ENCODE measurements at places on chromosomes 7 and 10. TPM values are rescaled to one million over a fixed set of nuclear protein-coding genes. Genes with fewer than 3 reads are reported as not detected.

Gene OR2A1
- 0.19 TPM for total RNA-seq

Gene TMEM139
- total RNA-seq = 6.9 TPM

Gene LIPK
- total RNA-seq = not detected

DNA sequence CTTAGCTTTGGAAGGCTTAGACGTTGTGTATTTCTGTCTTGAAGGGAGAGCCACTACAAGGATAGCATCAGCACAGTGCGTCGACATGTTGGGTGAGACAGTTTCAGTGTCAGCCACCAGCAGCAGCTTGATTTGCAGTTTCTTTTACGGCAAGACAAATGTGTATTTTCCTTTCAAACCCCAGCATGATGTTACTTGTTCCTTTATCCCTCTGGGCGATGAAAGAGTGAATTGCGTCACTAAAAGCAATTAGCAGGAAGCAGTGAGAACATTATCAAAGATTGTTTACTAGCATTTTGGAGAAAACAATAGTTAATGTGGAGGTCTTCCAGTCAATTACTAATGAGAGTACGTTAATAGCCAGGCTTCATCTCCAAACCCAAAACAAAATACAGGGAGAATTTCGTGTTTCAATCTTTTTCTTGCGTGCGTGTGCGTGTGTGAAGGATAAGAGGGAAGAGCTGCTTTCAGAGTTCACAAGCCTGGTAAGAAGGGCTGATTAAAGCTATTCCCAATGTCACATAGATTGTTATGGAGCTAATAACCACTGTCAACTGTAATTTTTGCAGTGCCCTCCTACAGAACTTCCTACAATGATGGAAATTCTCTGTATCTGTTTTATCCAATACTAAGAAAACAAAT is 157.1 kb upstream of the AOAH start:
- no peak for DNase-seq

- DNase-seq = no peak
Observed at GRCh38 chr7:10739401-10739800, 234.3 kb upstream of the PHF14 start.

DNA sequence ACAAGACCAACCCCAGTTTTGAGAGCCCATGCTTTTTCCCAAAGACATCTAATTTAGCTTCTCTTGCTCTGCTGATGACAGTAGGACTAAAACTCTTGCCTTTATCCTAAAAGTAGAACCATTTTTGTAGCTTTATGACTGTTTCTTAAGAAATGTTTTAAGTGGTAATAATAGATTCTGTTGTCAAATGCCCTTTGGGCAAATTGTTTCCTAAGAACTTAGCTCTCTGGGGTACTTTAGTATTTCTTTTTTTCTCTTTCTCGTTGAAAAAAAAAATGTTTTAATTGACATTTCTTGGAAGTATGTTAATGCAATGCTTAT is 157.4 kb downstream of the ARID5B start:
- DNase-seq = no peak
